ENCODE measurements at places on chromosomes 6 and 20.

DNA sequence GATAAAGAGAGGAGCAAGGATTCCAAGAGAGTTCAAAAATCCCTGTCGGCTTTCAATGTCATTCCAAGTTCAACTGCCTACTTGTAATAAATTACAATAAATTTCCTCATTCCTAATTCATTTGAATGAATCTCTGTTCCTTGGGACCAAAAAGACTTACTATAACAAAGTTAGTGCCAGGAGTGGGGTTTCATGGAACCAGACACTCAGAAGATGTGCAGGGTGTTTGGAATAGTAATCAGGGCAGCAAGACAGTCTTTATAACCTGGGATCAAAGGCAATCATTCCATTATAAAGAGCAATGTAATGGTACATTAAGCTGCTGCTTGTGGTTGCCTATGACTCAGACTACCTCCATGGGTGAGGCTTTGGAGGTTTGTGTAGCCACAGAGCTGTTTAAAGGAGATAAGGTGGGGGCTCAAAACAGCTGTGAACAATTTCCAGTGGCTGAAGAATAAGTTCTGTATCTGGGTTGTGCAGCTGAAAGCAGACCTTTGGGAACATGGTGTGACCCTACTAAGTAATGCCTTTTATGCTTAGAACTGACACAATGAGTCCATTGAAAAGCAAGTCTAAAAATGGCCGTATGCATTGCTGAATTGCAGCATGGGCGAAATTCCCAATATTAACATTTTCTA, 159.9 kb downstream of the LINC00237 start:
- DNase-seq = no peak

- DNase-seq = no peak
Observed at GRCh38 chr6:38813041-38813823, 98.1 kb downstream of the DNAH8 start.

- DNase-seq = no peak
Observed at GRCh38 chr6:63582579-63583231, 10.4 kb downstream of the LOC128125822 start.

DNA sequence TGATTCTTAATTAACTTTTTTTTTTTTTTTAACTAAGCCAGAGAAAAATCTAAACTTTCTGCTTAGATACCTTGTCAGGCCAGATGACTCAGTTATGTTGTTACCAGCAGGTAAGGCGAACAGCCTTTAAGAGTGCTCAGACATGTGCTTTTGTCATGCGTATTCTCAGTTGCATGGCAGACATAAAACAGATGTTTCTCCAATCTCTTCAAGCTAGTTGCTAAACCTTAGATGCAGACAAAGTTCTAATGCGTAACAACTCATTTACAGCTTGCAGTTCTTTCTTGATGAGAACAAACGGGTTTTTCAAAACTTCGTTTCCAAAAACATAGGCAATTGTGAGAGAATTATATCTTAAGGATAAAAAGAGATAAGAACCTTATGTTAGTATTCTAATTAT, 49.6 kb upstream of the GFRAL start:
- DNase-seq = no peak

GRCh38 chr20:32400476-32400875, 42.3 kb downstream of the ASXL1 start:
- DNase-seq = no peak

DNA sequence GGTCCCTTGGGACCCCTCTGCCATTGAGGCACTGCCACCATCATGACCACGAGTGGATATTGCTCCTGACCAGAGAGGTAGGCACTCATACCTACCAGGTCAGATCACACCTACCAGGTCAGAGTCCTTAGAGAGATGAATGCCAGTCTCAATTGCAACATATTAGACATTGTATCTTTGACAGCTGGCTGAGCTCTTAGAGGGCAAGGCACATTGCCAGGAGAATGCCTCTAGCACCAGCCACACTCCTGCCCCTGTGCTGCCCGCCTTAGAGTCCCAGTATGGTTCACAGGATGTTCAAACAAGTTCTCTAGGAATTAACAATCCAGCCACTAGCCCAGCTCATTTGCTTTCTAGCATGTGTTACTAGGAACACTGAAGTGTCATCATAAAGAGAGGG, 65.9 kb downstream of the TMEM244 start:
- peak; percentile 39 for DNase-seq

GRCh38 chr20:57265997-57266290, 497 bp downstream of the BMP7 start:
- DNase-seq = no peak

- peak; percentile 20 for DNase-seq
Observed at GRCh38 chr6:36318690-36319435, 17.8 kb downstream of the BNIP5 start.

DNA sequence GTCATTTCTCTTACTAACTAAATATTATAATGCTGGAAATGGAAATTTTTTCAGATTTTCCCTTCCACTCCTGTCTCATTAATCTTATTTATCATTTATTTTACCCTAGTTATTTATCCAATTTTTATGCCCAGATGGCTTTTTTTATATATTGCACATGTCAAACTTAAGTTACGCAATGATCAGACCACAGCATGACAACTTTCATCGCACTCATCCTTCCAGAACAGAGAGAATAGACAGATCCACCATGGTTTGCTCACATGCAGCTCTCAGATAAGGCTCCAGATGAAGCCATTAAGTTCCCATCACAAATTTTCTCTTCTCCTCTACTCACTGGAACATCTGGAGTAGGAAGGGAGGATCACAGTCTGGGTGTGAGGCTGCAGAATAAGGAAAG, 48.7 kb downstream of the MAP7 start:
- DNase-seq = no peak

GRCh38 chr6:77205936-77206335, 257.4 kb downstream of the HTR1B start:
- no peak for DNase-seq

- DNase-seq = peak; percentile 34
Observed at GRCh38 chr6:43870660-43871061, 100.7 kb downstream of the VEGFA start.

DNA sequence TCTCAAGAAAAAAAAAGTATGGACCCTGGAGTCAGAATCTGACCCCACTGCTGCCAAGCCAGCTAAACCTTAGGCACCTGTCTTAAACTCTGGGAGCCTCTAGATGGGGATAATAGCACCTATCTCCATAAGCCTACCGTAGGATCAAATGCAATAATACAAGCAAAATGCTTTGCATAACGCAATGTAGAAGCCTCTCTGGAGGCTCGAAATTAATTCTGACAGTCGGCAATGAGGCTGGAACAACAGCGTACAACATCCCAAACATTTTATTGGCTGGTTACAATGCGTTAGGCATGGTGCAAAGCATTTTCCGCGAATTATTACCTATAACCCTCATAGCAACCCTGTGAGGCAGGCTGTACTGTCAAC, 521 bp downstream of the CDK5RAP1 start:
- no peak for DNase-seq

DNA sequence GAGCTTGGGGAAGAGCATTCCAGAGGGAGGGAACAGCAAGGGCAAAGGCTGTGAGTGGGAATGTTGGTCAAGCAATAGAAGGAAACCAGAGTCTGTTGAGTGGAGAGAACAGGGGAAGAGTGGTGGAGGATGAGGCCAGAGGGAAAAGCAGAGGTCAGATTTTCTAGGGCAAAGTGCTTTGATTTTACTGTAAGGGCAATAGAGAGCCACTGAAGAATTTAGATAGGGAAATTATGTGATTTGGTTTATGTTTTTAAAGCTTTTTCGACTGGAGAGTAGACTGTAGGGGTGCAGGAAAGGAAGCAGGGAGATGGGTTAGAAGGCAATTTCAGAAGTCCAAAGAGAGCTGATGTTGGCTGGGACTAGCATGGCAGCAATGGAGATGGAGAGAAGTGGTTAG, 4.4 kb downstream of the L3MBTL1 start:
- DNase-seq = no peak

DNA sequence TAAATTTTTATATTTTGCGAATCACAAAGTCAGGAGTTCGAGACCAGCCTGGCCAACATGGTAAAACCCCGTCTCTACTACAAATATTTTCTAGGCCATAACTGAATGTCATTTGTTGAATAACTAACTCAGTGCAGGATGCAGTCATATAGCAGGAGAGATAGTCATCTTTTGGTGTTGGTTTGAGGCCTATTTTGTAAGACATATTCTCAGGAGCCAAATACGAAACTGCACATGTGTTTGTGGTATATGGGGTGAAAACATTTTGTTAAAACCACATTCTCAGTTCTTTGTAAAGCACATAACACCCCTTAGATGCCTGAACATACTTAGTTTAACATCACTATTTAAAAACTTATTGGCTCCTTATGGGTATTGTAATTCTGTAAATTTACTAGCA, 4.7 kb upstream of the ENPP5 start:
- DNase-seq = no peak

GRCh38 chr6:22141241-22141745, 155.5 kb downstream of the PRL start:
- DNase-seq = no peak

- DNase-seq = no peak
Observed at GRCh38 chr6:81962198-81962597, 209.7 kb upstream of the TENT5A start.

- no peak for DNase-seq
Observed at GRCh38 chr20:47645632-47646031, 139.6 kb downstream of the SULF2 start.

DNA sequence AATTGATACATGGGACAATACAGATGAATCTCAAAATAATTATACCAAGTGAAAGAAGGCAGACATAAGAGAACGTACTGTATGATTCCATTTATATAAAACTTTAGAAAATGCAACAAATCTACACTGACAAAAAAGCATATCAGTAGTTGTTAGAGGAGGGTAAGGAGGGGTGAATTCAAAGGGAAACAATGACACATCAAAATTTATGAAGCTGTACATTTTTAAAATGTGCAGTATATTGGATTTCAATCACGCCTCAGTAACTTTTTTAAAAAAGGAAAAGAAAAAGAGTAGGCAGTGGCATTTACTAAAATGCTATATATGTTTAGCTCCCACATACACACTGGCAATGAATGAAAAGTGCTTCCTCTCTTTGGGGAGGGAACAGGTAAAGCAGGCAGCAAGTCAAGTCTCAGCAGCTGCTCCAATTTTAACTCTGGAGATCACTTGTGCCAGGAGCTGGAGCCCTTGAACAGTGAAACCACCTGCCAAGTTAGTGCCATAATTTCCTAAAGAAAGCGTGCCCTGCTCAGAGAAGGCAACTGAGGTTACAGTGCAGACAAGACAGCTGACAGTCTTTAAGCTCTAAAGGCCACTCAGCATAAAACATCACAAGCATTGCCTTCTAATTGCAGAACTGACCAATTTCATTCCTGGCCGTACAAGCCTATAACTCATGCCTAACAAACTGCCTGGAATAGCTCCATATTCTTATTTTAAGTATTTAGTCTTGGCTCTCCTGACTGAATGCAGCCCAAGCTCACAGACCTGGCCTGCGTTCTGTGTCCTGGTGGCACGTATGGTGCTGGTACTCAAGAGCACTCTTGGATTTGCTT, 10.9 kb downstream of the FKBP1A start:
- no peak for DNase-seq

GRCh38 chr6:128135325-128135724, 234.5 kb upstream of the THEMIS start:
- peak; percentile 43 for DNase-seq

DNA sequence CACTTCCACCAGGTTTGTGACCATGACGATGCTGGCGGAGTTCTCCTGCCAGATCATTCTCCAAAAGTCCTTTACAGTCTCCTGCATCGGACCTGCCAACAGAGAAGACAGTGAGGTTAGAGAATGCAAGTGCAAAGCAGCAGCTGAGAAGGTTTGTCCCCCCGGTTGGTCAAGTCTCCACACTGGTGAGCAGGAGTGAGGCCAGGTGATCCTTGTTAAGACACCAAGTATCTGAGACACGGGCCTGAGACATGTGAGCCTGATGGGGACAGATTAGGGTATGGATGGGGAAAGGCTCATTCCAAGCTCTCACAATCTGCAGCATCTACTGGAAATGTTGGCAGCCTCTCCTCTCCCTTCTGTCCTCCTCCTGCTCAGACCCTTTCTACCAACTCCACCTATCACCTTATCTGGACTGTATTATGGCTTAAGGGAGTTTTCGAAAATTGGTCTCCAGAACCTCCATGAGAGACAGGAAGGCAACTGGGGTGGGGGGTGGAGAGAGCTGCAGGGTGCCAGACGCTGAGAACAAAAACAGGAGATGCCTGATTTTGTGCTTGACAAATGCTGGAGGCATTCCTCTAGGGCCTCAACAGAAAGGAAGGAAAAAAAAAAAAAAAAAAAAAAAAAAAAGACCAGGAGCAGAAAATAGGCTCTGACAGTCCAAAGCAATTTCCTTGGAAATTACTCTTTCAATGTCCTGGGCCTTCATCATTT, 500.4 kb upstream of the CHD6 start:
- DNase-seq = no peak

- DNase-seq = no peak
Observed at GRCh38 chr6:127345521-127345920, 2.1 kb upstream of the ECHDC1 start.

DNA sequence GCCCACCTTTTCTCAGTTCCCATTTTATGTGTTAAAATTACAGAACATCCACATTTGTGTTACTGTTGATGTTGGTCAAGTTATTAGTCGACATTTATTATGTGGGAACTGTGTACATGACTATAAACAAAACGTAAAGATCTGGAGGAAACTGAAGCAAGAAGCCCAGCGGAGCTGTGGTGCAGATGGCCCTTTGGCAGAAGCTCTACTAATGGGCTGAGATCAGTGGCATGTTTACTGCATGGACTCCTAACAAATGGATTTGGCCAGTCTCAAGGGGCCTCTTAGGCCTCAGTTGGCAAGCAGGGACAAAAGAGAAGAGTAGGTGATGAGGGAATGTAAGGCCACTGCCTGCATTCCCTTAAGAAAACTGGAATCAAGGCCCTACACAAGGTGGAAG, 282.1 kb upstream of the TCF21 start:
- DNase-seq = no peak

DNA sequence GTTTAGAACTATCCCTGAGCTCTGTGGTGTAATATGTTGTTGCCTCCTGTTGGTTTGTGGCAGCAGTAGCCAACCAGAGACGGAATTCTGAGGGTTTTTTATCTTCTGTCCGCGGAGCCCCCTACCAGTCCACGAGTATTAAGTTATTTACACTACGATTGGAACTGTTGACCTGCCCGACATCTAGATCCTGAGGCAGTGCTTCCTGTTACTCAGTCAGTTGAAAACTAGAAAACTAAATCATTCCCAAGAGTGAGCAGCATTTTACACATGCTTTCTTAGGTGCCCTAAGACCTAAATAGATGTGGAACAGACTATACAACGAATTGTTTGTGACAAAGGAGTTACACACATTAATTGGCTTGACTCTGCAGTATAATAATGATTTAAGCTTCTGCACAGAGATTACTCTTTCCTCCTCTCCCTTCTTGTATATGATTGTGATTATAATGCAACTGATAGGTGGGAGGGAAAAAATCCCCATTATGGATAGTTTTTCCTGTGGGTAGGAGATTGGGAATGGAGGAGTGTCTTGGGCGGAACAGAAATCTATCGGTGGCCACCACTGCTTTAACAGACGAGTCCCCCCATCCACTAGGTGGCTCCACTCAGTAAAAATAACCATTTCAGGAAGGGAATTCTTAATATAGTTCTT, 1.7 kb downstream of the LOC128125822 start:
- peak; percentile 51 for DNase-seq

GRCh38 chr6:137875606-137876005, 8.5 kb downstream of the TNFAIP3 start:
- DNase-seq = peak; percentile 32
